Bladder microvascular endothelial cell (primary cell): ENCODE measurements at places on chromosomes 2 and 18. TPM values are rescaled to one million over a fixed set of nuclear protein-coding genes. Genes with fewer than 3 reads are reported as not detected.

KIAA2012 gene
- total RNA-seq = not detected in 2 replicates

FRZB gene
- under 0.01 and 0.13 TPM in 2 replicates for total RNA-seq

KIF5C gene
- total RNA-seq = 0.16 and 0.57 TPM in 2 replicates

METTL8 gene
- 5.7 and 20.1 TPM in 2 replicates for total RNA-seq

CYBRD1 gene
- 22.2 and 28.8 TPM in 2 replicates for total RNA-seq

DPYSL5 gene
- total RNA-seq = not detected in 2 replicates

CHRNG gene
- total RNA-seq = not detected in 2 replicates

INHBB gene
- 0.19 and 6.0 TPM in 2 replicates for total RNA-seq

PTPRN gene
- total RNA-seq = 0.16 TPM in 1 of 2 replicates, not detected in the other

UGT1A7 gene
- total RNA-seq = not detected in 2 replicates

SULT1C2 gene
- not detected in 2 replicates for total RNA-seq

ELMOD3 gene
- total RNA-seq = 9.7 and 16.4 TPM in 2 replicates

CXCR2 gene
- total RNA-seq = not detected in 2 replicates

HS6ST1 gene
- 6.8 and 31.2 TPM in 2 replicates for total RNA-seq

C18orf63 gene
- not detected in 2 replicates for total RNA-seq

COLEC12 gene
- total RNA-seq = 0.49 and 61.7 TPM in 2 replicates

PLB1 gene
- total RNA-seq = under 0.01 and 0.44 TPM in 2 replicates

CCL20 gene
- 0.49 and 5.5 TPM in 2 replicates for total RNA-seq

SNTG2 gene
- 0.44 TPM in 1 of 2 replicates, not detected in the other for total RNA-seq

PARD6G gene
- total RNA-seq = 0.97 and 25.0 TPM in 2 replicates

CTAGE1 gene
- not detected in 2 replicates for total RNA-seq

REEP1 gene
- 0.16 and 6.8 TPM in 2 replicates for total RNA-seq

NGEF gene
- total RNA-seq = 0.16 and 0.19 TPM in 2 replicates

IL37 gene
- total RNA-seq = not detected in 2 replicates

GAREM2 gene
- total RNA-seq = under 0.01 and 0.57 TPM in 2 replicates

CXCR1 gene
- total RNA-seq = not detected in 2 replicates

CCDC102B gene
- total RNA-seq = 1.1 and 13.8 TPM in 2 replicates

DAW1 gene
- total RNA-seq = under 0.01 TPM in 1 of 2 replicates, not detected in the other

UGT1A10 gene
- total RNA-seq = 0.06 TPM in 1 of 2 replicates, not detected in the other

SDC1 gene
- total RNA-seq = 0.65 and 1.4 TPM in 2 replicates

ILKAP gene
- 19.4 and 34.5 TPM in 2 replicates for total RNA-seq

XDH gene
- not detected in 2 replicates for total RNA-seq

ID2 gene
- total RNA-seq = 18.1 and 41.0 TPM in 2 replicates

SF3B6 gene
- 108 and 113 TPM in 2 replicates for total RNA-seq
